ENCODE measurements at places on chromosomes 1 and 21.

DNA sequence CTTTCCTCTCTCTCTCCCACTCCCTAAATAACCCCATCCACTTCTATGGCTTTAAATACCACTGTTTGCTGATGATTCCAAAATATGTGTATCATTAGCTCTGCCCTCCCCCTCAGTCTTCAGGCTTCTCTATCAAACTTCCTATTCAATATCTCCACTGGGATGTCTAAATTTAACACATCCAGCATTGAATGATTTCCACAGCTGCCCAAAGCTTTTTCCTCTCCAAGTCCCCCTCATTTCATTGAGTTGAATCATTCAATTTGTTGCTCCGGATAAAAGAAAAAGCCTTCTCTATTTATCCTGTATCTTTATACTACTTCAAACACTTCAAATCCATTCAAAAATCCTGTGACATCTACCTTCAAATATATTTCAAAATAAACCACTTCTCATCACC lies 225.0 kb downstream of the SEC16B start:
- peak; percentile 86 for DNase-seq

GRCh38 chr1:61482170-61482734 lies 242.7 kb downstream of the TM2D1 start:
- peak; percentile 5 for DNase-seq

GRCh38 chr1:84757301-84757700 lies 67.0 kb upstream of the SSX2IP start:
- no peak for DNase-seq

DNA sequence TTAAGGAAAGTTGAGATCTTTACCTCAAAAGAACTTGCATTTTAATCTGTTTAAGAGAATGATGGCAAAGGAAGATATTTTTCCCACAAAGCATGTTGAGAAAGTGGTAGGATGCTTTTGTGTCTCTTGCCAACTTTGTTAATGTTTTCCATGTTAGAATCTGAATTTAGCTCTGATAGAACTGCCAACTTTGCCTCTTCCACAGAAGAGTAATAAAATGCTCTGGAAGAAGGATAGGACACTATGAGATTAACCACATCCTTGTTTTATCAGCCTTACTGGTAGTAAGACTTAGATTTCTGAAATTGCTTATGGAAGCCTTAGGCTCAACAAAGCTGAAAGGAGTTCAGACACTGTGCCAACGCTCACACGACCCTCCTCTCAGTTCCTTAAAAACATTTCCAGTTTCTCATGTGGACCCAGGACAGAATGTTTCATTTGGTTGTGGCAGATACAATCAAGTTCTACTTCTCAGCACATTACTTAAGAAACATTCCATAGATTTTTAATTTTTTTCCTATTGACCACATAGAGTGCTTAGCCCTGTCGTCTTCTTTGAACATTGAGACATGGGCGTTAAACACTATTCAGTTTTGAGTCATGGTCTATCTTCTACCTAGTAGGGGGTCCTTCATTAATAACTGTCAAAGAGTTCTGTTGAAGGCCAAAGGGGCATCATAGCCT lies 59.0 kb downstream of the MTR start:
- DNase-seq = no peak

- no peak for DNase-seq
Measured at GRCh38 chr21:25324666-25325065, 282.6 kb downstream of the MRPL39 start.

DNA sequence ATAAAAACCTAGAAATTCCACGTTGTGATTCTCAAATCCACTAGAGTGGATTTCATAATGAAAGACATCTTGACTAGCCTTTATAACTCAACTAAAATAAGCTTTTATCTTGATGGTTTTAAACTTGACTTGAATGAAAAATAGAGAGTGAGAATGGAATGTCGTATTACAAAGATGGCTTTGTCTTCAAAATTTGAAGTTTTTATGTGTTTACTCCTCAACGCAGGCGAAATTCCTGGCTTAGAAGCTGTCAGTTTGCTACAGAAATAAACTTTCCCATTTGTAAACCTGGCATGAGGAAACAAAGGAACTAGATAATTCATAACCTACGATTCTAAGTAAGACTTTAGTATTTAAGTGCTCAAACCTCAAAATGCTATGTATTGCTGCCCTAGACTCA lies 90.0 kb upstream of the KRTAP19-8 start:
- DNase-seq = no peak

- no peak for DNase-seq
Measured at GRCh38 chr1:227922501-227923352, 25.0 kb downstream of the WNT9A start.

DNA sequence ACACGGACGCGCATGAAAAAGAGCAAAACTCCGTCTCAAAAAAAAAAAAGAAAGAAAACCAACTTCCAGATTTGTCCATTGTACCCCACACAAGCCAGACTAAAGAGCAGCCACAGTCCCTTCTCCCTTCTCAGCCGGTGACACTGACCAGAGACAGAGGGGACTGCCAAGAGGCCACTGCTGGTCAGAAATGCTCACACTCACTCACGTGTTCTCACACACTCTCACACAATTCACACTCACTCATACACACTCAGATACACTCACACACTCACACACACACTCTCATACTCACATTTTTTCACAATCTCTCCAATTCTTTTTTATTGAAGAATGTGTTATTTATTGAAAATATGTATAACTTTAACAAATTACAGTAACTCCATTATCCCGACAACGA lies 90.8 kb upstream of the RAB4A start:
- no peak for DNase-seq

DNA sequence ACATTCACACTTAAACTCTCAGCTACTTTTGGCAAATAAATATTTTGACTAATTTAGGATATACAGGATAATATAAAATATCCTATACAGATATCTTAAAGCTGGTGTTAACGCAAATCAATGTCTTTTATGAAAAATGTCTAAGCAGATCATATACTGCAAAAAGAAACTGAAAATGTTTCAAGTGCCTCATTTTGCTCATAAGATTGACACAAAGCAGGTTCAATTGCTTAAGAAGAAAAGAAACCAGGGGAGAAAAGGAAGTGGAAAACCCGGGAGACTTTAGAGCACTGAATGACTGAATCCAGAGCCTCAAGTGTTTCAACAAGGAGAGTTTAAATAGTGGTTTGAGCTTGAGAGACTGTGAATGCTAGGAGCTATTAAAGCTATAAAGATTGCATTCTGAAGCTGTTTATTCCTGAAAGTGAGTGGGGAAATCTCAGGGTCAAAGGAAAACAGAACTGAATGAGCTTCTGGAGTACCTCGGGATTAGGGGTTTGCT lies 1943.0 kb downstream of the MRPL39 start:
- no peak for DNase-seq

DNA sequence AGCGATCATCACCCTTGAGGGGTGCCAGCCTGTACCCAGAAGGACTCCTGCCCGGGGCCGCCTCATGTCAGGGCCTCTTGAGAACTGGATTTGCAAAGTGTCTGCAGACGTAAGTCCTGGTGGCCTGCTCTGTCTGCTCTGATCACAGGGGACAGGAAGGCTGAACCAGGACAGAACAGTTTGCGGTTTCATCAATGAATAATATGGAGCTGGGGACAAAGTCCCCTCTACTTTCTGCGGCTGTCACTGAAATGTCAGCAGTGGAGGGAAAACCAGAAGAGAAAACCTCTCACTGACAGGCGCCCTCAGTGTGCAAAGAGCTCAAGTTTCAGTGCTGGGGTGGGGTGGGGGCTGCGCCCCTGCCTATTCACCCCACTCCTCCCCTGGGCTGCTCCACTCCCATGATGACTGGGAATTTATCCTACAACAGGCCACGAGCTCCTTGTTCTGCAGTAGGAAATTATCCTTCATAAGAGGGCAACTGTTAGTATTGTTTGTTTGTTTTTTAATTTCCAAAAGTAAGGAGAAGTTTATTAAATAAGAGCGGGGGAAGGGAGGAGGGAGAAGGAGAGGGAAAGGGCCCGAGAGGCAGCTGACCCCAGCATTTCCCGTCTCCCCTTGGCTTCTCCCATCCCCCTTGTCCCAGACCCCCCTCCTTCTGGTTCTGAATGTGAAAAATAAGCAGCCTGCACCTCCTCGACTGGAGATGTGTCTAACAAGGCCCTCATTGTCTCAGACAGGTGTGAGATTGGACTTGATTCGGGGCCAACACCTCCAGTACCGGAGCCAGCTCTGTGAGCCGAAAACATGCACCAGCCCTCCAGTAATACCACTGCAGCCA lies 149.2 kb downstream of the CLIC6 start:
- DNase-seq = no peak

DNA sequence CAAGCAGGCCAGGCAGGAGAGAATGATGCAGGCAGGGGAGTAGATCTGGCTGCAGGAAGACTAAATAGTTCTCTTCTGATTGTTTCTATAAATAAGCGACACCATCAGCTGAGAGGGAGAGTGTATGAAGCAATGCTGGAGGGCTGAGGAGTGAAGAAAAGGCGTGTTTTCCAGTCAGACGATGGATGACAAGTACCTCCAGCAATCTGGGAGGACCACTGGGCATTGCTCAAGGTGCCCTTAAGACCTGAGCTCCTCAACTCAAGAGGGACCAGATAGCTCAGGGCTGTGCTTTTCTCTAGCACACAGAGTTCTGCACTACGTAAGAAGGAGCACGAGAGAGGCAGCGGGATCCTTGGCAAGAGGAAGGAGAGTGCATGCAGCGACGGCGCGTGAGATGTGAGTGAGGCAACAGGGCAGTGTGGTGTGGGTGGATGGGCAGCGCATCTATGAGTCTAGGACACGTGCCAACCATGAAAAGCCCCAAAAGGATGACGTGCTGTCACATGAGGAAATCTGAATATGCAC lies 36.0 kb downstream of the PABPC4 start:
- DNase-seq = peak; percentile 21

DNA sequence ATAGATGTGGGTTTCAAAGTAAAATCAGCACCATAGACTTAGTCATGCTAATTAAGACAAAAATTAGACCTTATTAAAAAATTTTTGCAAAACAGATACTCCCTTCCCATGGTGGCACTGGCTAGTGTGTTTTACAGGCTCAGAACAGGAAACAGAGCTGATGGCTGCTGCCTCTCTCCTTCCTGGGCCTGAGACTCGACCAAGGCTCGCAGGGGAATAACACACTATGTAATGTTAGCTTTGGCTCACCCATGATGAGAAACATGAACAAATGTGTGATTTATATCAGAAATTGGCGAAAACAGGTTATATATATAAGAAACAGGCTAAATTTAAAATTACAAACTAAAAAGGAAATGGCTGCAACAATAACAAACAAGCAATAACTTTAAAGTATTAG lies 50.7 kb downstream of the ERG start:
- DNase-seq = no peak

GRCh38 chr1:201724766-201725118 lies 104.2 kb upstream of the IPO9 start:
- no peak for DNase-seq

DNA sequence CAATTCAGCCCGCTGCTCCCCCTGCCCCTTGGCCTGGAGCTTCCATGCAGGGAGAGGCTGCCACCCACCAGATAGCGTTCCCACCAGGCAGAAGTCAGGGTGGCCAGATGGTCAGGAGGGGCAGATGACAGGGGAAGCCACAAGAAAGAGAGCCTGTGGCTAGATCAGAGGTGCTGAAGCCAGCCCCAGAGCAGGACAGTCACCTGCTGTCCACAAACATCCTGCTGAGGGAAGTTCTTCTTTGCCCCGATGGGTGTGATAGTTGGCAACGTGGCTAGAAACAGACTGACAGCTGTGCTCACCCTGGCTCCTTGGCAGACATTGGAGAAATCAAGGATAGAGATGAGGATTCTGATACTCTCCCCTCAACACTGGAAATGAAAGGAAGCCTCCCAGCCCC lies 27.2 kb upstream of the SRP9 start:
- peak; percentile 89 for DNase-seq

DNA sequence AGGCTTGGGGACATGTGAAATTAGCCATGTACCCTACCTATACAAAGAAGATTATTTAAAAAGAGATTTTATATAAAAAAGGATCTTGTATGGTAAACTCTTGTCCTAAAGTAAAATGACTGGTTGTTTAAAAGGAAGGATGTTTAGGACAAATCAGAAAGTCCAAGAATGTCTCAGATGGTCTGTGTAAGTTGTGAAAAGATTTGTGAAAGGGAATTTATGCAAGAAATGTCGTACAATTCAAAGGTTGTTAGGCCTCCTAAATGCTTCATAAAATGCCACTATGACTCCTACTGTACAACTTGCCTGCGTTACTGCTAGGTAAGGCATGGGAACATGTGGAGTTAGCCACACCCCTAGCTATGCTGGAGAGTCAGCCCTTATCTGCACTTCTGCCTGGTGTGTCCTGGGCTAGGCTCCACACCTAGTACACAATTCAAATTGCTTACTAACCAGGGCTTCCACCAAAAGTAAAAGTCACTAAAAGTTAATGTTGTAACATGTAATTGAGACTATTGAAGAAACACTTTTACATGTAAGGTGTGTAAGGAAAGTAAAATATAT lies 19.7 kb downstream of the PRDX6 start:
- no peak for DNase-seq

DNA sequence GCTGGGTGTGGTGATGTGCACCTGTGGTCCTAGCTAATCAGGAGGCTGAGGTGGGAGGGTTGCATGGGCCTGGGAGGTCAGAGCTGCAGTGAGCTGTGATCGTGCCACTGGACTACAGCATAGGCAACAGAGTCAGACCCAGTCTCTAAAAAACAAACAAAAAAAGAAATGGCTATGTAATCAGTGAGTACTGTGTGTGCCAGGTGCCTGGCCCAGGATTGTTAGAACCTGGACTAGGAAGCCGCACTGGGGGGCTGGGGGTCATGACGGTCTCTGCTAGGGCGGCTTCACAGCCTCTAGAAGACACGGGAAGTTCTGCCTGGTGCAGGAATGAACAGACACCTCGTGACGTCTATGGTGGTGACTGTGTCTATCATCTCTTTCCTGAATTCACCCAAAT lies 8.5 kb downstream of the TMEM9 start:
- no peak for DNase-seq

GRCh38 chr1:61094677-61095469 lies 12.5 kb downstream of the NFIA start:
- DNase-seq = no peak

GRCh38 chr1:30893776-30894507 lies 14.6 kb downstream of the SDC3 start:
- no peak for DNase-seq

DNA sequence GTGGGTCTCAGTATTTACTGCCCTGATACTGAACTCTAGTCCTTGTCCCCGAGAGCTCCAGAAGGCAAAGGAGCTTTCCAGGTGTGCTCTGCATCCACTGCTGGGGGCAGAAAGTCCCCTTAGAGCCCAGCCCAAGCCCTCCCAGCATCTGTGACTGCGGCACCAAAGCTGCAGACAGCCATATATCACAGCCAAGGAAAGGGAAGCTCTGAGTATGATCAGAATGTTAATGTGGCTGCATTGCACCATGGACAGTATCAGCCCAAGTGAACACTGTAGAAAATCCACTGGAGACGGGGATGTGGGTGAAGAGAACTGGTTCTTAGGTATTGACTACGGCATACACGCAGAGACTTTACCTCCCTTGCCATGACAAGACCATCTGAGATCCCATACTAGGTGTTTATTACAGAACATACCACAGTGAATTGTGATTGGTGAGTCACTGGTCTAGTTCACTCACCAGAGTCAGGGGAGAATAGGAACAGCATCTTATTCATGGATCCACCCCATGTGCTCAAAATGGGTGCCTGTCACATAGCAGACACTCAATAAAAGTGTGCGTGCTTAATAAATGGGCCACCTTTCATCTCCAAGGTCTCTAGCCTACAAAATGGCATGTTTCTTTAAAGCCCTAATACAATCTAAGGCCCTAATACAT lies 170.3 kb downstream of the HHIPL2 start:
- no peak for DNase-seq
